ENCODE measurements at places on chromosomes 5 and 9.

DNA sequence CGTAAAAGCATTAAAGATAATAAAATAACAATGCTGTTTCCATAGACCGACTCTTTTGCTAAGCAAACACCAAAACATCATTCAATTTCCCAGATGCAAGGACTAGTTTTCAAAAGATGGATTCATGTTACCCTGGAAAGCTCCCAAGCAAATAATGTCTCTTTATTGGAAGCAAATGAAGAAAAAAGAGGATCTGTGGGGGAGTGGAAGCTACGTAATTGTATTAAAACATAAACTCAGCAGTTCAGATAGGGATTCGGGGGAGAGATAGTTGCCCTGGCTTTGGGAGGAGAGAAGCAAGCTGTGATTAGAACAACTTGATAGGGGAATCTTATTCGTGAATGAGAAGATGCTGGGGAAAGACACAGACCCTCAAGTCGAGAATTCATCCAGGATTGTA is 491.0 kb upstream of the CLINT1 start:
- no peak for DNase-seq

DNA sequence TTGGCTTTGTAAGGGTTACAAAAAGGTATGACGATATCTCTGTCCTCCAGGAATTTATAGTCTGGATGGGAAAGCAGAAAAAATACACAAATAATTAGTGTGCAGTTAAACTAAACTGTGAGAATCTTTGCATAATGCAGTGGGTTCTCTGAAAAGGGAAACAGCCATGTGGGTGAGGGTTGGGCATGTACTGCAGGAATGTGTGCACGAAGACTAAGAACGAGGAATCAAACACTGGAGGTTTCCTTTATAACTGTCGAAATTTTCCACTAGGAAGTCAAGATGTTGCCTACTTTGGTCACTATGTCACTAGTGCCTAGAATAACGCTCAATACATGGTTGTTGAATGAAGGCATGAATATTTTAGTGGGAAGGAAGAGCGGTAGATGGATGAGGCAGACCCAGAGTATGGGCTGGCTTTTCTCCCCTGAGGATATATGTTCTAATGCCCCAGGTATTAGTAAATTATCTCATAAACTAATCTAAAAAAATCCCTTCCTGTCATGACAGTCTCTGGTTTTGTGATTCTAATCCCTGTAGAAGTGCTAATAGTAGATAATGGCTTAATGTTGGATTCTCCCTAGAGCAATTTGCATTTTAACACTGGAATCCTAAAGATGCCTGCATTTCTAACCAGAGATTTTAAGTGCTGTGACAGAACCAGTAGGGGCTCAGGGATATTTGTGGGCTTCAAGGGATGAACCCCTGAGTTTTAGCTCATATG is 227.3 kb downstream of the NMUR2 start:
- no peak for DNase-seq

DNA sequence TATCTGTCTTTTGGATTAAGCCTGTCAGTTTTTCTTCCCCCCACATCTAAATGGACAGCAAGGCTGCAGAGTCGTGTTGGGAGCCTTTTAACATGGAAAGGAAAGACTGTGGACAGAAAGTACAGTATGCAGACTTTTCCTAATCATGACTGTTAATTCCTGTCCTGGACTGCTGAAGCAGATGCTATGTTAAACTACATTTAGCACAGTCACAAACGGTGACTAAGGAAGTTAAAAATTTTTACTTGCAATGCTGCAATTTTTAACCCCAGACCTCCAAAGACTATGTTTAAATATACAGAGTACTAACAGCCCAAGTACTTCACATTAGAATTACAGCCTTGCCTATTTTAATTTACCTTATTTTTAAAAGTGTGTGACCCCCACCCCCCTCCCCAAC is 51.8 kb downstream of the ELAVL2 start:
- DNase-seq, result no peak

- no peak for DNase-seq
These were observed 91.2 kb downstream of the DCP2 start for GRCh38 chr5:113067635-113068344.

GRCh38 chr5:178227929-178228328 is 4.7 kb downstream of the PHYKPL start:
- DNase-seq, result no peak

GRCh38 chr9:33162721-33163311 is 4.3 kb downstream of the B4GALT1 start:
- no peak for DNase-seq

- no peak for DNase-seq
These were observed 215.5 kb upstream of the TMEM161B start for GRCh38 chr5:88483964-88484672.

- DNase-seq, result no peak
These were observed 93.0 kb upstream of the DAB2 start for GRCh38 chr5:39517800-39518199.

DNA sequence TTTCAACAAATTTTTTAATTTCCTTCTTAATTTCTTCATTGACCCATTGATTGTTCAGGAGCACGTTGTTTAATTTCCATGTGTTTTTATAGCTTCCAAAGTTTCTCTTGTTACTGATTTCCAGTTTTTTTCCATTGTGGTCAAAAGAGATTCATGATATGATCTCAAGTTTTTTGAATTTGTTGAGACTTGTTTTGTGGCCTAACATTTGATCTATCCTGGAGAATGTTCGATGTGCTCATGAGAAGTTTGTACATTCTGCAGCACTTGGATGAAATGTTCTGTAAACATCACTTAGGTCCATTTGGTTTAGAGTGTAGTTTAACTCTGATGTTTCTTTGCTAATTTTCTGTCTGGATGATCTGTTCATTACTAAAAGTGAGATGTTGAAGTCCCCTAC is 14.7 kb upstream of the PPIC start:
- no peak for DNase-seq

GRCh38 chr5:9196403-9197227 is 349.3 kb downstream of the SEMA5A start:
- no peak for DNase-seq

- no peak for DNase-seq
These were observed 107.6 kb downstream of the GRIA1 start for GRCh38 chr5:153598099-153598498.

- DNase-seq, result no peak
These were observed 139.6 kb downstream of the CMYA5 start for GRCh38 chr5:79829260-79829659.

GRCh38 chr9:33619666-33620404 is 95.8 kb downstream of the ANKRD18B start:
- DNase-seq, result no peak

GRCh38 chr5:176533894-176534611 is 3.1 kb downstream of the RNF44 start:
- no peak for DNase-seq

GRCh38 chr5:1185629-1186350 is 15.6 kb upstream of the SLC6A19 start:
- no peak for DNase-seq

DNA sequence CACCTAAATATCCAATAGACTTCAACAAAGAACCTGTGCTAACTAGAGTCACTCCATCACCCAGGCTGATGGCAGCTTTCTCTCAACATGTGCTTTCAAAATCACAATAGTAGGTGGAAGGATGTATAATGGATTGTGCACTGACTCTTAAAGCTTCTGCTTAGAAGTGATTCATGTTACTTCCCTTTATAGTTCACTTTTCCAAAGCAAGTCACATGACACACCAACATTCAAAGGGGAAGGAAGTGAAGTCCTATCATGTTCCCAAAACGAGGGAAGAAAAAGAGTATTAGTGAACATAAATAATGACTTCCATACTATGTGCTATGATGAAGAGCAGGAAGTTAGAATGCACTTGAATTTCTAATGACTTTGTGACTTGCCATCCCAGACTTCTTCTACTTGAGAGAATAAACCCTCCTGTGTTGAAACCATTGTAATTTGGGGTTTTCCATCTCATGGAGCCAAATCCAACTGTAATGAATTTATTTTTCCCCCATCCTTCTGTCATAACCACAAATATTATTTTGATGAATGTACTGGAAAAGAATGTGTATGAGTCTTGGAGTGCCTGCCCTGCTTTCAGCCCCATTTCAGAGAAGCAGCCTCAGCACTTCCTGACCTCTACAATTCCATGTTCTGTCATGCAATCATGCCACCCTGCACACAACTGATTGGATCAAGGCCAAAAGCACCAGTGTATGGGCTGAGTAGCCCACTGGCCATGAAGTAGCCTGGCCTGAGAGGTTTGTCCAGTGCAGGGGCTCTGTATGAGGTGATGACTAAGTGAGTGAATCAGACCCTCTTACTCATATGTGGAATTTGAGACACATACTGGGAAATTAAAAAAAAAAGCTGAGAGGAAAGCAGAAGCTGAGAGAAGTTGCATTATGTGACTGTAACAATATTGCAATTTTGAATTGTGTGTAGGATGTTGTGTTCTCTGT is 525.9 kb upstream of the CLINT1 start:
- DNase-seq, result no peak

GRCh38 chr5:144325532-144325931 is 154.9 kb downstream of the KCTD16 start:
- DNase-seq, result no peak

GRCh38 chr5:111348661-111349329 is 124.6 kb downstream of the CAMK4 start:
- DNase-seq, result no peak

DNA sequence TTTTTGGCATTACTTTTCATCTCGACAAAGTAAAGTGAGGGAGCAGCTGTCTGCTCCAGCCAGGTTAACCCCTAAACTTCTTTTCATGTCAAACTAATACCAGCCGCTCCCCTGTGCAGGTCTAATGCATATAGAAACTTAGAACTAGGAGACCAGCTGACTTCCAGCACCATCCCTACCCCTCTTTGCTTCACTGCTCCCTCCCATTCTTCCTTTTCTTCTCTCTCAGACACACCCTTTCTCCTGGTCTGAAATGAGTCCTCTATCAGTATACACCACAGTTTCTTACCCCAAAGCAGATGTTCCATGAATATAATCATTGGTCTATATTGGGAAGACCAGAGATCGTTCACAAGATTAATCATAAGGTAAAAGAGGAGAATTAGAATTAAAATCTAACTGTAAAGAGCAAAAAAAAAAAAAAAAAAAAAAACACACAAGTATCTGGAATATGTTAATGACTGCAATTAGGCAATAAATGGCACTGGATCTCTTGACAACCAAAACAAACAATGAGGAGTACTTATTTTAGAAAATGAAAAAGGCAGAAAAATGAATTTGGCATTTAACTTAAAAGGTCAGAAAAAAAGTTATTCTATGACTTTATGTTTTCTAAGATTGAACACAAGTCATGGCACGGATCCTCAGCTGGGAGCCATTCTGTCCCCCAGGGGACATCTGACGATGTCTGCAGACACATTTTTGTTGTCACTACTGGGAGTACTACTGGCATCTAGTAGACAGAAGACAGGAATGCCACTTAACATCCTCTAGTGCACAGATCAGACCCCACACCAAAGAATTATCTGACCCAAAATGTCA is 209.8 kb downstream of the PJA2 start:
- no peak for DNase-seq

GRCh38 chr5:14580398-14581034 is 1.1 kb upstream of the OTULINL start:
- DNase-seq, result no peak

DNA sequence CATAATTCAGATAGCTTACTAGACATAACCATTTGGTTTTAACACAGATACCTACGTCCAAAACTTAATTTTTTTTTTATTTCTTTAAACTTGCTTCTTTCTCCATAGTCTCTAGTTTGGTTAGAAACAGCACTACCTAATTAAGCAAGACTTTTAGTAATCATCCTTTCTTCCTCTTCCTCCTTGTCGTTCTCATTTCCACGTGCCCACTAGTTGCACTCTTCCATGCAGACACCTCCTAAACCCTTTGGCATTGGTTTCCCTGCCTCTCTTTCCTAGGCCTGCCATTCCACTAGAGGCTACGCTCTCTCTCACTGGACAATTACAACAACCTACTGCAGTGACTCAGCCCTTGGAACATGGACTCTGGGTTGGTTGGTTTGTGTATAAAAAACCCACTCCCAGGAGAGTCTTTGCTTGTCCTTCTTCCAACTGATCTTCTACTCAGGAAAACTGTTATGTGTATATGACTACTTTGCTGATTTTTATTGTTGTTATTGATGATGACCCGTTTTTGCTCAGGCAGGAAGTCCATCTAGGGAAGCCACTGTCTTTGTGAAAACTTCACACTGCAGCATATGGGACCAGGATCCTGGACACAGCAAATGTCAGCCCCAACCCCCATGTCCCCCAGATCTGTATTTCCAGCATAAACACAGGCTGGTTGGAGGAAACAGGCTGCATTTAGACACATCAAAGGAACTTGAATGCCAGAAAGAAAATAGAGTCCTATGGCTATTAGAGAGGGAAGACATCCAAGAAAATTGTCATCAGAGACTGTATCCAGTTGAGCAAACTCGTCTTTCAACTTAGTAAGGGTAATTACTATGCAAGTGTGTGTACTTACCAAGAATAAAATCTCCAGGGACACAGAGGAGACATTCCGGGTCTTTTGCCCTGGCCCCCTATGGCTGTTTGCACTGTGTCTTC is 503.2 kb downstream of the GADD45G start:
- DNase-seq, result no peak

DNA sequence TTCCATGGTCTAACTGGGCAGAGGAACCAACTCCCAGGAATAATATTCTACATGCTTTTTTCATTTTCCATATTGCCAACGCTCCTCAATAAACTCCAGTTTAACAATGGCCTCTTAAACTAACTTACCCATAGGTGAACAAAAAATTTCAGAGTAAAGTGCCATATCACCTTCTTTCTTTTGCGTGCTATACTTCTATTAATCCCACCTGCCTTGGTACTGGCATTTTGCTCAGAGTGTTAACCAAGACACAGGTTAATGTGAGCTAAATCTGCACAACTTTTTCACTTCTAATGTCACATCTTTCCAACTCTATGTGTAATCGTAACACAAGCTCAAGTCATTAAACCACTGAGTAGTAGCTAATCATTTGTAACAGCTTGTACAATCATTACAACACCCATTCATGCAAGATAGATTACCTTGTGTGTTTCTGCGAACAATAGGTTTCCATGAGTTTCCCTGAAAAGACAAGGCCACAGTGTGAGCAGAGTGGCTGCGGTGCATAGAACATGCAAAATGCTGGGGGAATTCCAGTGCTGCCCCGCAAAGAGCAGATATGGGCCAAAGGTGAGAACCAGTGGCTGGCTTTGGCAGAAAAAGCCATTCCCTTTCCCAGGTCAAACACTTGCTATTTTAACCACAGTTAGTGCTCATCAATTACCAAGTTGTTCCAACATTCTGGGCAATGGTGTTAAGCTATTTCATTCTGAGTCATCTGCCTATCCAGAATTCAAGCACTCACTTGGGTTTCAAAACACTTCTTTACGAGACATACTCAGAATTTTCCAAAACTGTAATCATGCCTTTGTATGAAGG is 42.8 kb downstream of the TIMD4 start:
- no peak for DNase-seq
